Activated CD4-positive, alpha-beta T cell treated with anti-CD3 and anti-CD28 coated beads for 36 hours (primary cell): ENCODE measurements at places on chromosomes 7 and 10.

DNA sequence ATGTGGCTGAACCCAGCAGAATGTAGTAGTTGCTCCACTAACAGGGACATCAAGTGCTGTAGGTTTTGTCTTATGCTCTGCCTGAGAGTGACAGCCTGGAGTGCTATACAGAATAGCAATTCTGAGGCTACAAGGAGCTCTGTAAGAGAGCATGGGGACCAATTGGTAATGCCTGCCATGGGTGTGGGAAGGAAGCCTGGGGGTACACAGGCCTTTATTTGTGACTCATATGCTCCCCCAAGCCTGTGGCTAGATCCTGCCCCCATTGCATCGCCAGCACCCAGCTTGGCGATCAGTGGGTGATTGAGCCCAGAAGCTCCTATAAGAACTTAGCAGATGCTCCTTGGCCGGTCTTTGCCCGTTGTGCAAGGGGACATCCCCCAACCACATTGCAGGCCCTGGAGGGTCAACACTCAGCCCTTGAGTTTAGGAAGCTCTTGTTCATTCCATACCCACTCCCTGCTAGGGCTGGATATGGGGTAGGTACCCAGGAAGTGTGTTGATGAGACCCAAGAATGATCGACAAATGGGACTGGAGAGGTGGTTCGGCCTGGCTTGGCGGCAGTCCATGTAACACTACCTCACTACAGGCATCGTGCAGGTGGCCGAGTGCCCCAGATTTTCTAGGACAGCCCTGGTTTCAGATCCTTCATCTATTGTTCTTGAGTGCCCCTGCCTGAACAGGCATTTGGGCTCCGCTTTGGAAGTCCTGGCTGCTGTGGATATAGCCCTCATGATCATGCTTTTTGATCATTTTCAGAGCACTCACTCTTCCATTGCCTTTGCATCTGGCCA is 37.7 kb downstream of the ZMIZ1 start:
- DNase-seq, result no peak

- DNase-seq, result no peak
These were observed 33.0 kb downstream of the TMEM106B start for GRCh38 chr7:12244129-12244528.

- DNase-seq, result peak; percentile 88
These were observed at the start of gene STAMBPL1 for GRCh38 chr10:88879534-88880281. Gene STAMBPL1, plus strand, starts transcription at chr10:88880245. Its CDS starts 21,464 bp downstream, at chr10:88901709.

- peak; percentile 3 for DNase-seq
These were observed at the start of gene PHYHIPL for GRCh38 chr10:59176241-59177030. Gene PHYHIPL, plus strand, starts transcription at chr10:59176643. Its CDS starts 211 bp downstream, at chr10:59176854.

GRCh38 chr10:43355749-43356371 is 15.6 kb upstream of the FXYD4 start:
- peak; percentile 74 for DNase-seq

DNA sequence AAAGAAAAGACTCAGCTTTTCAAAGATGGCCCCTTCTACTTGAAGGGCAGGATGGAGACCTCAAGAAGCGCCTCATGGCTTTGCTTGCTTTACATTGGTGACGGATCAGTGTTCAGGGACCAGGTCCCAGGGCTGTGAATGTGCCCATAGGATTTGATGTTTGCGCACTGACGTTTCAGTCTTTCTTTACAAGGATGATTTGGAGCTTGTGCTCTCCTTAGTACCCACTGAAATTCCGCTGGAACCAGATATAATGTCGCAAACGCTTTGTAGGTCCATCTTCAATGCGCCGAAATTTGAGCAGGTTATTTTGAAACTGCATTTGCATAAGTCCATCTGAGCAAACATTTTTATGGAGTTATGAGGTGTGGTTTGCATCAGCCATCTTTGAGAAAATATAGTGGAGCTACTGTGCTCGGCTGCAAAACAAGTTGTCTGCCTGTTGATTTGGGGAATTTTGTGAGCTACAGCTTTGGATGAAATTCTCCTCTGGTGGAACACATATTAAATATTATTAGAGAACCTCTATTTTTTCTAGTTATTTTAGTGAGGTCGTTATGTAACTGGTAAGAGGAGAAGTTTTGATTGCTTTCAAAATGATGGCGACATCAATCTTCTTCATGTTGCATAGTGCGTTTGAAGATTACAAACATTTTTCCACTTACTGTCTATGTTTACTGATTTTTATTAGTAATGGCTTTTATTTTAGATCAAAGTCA is 2.4 kb downstream of the RBM20 start:
- no peak for DNase-seq

DNA sequence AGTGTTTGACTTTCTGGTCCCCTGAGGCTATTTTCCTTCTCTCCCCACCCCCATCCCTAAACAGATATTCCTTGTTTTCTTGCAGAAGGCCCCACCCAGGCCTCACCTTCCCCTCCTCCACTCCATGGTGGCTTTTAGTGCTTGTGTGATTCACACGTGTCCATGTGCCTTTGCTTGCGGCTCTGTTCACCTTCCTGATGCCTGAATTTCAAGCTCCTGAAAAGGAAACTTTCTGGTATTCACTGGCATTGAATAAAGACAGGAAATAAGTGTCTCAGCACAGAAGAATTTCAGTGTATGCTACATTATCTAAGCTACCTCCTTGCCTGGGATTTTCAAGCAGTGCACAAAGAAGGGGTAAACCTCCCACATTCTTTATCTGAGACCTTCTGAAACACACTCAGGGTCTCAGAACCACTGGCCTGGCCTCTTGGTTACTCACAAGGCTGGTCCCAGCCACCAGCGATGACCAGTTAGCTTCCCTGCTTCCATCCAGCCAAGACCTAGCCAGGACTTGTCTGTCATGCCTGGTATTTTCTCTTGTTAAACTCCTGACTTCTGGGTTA is 17.2 kb upstream of the UBE2H start:
- DNase-seq, result no peak

- DNase-seq, result peak; percentile 68
These were observed 104.9 kb downstream of the CDK6 start for GRCh38 chr7:92731335-92732063.

DNA sequence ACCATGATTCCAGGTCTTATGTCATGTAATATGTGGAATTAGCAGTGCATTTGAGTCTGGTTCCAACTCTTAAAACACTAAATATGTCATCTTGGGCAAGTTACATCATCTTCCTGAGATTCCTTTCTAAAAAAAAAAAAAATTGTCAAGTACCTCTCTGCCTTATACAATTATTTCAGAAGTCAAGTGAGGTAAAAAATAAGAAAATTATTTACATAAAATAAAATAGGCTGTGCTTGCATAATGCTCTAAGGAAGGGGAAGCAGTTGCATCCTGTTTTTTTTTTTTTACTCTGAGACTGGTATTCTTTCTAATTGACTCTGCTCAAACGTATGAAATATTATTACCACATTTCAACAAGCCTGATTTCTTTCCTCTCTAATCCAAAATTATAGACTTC is 55.1 kb upstream of the SEMA3A start:
- no peak for DNase-seq

DNA sequence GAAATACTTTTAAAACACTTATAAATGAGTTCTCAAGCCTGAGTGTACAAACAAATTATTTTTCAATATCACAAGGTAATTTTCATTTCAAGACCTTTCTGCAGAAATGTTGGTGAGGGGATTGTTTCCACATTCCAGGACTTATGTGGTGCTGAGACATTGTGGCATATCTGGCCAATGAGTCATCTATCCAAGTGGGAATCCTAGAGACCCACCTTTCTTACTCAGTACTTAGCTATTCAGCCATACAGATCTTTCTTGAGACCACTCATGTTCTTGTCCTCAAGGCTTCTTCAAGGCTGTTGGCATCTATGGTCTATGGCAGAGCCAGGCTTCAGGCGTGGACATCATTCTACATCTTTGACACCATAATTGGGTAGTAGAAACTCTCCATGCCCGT is 225.4 kb downstream of the DKK1 start:
- DNase-seq, result no peak

GRCh38 chr10:26391701-26392695 is 46.1 kb upstream of the APBB1IP start:
- DNase-seq, result peak; percentile 13

- DNase-seq, result no peak
These were observed 98.4 kb upstream of the GJD4 start for GRCh38 chr10:35506741-35507140.

- DNase-seq, result no peak
These were observed 25.9 kb upstream of the PTPRN2 start for GRCh38 chr7:158613481-158613880.

- no peak for DNase-seq
These were observed 46.3 kb downstream of the GCC1 start for GRCh38 chr7:127539116-127539515.

- DNase-seq, result no peak
These were observed 249.0 kb upstream of the PLXNA4 start for GRCh38 chr7:132825222-132825621.

DNA sequence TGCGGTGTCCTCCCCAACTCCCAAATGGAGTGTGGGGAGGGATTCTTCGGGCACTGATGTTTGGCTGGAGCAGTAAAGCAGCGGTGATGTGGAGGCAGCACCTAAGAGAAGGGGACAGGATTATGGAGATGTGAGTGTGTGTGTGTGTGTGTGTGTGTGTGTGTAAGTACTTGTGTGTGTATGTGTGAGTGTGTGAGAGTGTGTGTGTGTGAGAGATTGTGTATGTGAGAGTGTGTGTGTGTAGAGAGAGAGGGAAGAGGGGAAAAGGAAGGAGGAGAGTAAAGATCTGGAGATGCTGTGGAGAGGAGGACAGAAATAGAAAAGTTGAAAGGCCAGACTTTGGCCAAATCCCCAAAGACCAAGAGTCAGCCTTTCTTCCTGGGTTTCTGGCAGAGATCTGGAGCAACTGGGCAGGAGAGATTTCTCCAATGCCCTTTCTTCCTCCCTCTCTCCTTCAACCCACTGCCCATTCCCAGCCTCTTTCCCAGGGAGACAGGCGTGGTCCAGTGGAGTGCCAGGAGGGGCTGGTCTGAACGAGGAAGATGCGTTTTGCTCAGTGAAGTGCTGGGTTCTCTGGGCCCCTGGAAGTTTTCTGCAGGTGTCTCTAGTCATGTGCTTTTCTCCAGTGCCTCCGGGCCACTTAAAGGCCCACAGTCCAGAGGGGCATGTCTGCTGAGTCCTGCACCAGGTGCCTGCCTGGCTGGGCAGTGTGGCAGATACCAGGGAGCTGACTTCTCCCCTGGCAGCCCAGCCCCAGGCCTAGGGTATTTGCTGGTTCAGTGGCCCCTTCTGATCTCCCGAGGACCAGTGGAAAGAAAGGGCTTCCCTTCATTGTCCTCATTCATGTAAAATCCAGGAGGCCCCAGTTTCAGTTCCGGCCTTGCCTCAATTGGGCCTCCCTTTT is 60.5 kb downstream of the HK1 start:
- DNase-seq, result no peak

- no peak for DNase-seq
These were observed 381.9 kb upstream of the SEMA3C start for GRCh38 chr7:81300753-81301152.

- no peak for DNase-seq
These were observed 15.0 kb downstream of the UROS start for GRCh38 chr10:125808047-125808446.

DNA sequence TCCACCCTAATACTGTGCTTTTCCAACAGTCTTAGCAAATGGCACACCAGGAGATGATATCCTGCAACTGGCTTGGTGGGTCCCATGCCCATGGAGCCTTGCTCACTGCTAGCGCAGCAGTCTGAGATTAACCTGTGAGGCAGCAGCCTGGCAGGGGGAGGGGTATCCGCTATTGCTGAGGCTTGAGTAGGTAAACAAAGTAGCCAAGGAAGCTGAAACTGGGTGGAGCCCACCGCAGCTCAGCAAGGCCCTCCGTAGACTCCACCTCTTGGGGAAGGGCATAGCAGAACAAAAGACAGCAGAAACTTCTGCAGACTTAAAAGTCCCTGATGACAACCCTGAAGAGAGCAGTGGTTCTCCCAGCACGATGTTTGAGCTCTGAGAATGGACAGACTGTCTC is 399.0 kb downstream of the CCSER2 start:
- DNase-seq, result no peak

GRCh38 chr7:38929460-38930171 is 20.6 kb upstream of the VPS41 start:
- DNase-seq, result no peak

DNA sequence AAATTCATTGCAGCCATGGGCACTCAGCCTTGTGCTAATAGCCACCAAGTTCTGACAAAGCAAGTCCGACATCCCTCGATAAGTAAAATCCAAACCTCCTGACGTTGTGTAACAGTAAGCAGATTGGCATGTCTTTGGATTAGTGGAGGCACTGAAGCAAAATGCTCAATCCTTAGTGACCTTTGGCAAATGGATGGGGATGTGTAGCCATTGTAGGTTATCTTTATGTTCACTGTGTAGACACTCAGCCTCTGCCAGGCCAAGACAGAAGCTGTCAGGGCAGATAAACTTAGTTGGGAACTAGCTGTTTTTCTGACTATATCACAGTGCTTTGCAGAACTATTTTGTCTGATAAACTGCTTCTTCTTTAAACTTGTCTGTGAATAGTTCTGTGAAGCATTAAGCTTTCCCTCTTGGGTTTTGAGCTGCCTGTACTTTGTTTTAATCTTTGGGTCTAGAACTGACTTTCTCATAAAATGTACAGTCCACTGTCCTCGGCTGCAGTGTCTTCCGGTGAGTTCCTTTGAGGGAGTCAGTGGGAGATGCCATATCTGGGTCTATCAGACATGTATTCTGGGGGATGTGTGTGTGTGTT is 220.8 kb downstream of the LRMDA start:
- no peak for DNase-seq

DNA sequence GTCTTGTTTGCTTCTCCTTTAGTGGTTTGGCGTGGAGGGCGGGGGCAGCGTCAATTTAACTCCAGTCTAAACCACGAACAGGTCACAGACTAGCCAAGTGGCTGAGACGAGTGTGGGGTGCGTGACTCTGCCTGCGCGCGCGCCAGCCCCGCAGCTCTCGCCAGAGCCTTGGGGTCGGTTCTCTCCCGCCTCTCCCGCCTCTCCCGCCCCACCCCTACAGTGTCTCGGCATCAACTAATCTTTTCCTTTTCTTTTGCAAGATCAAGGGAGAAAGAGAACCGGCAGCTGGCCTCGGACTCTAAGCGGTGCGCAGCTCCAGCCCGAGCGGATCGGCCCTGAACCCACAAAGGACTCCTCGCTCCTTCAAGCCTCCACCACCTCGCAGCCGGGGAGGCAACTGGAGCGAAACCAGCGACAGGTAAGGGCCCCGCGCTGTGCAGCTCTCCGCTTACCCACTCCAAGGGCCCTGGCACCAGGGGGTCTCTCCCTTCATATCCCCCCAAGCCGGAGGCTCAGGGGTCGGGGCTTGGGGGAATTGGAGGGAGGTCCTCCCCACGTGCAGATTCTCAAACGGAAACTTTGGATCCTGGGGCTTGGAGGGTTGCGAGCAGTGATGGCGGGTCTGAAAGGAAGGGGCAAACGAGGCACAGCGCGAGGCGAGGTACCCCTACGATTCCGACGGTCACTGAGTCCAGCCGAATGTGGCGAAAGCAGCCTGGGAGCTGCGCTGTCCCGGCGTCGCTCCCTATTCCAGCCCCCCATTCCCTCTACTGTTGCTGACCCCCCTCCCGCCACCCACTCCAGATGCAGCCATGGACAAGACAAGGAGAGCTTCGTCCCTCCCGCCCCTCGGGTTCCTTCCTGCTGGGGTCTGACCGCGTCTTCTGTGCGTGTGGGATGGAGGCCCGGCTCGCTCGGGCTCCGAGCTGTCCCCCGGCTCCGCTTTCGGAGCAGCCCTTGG is 829 bp downstream of the CHRM2 start:
- DNase-seq, result peak; percentile 3
